ENCODE measurements at places on chromosomes 5 and 9. TPM values are rescaled to one million over a fixed set of nuclear protein-coding genes. Genes with fewer than 3 reads are reported as not detected.
A peak's percentile ranks its signal among the peaks of the same experiment; 100 is the strongest.

RNF183 gene
- 0.44 TPM for total RNA-seq

KCNV2 gene
- not detected for total RNA-seq

TOPORS gene
- 20.7 TPM for total RNA-seq

FRMD3 gene
- 0.73 TPM for total RNA-seq

SUSD3 gene
- 1.2 TPM for total RNA-seq

BAAT gene
- 0.36 TPM for total RNA-seq

ANKDD1B gene
- total RNA-seq: 2.8 TPM

NR5A1 gene
- total RNA-seq: 0.49 TPM

DNA sequence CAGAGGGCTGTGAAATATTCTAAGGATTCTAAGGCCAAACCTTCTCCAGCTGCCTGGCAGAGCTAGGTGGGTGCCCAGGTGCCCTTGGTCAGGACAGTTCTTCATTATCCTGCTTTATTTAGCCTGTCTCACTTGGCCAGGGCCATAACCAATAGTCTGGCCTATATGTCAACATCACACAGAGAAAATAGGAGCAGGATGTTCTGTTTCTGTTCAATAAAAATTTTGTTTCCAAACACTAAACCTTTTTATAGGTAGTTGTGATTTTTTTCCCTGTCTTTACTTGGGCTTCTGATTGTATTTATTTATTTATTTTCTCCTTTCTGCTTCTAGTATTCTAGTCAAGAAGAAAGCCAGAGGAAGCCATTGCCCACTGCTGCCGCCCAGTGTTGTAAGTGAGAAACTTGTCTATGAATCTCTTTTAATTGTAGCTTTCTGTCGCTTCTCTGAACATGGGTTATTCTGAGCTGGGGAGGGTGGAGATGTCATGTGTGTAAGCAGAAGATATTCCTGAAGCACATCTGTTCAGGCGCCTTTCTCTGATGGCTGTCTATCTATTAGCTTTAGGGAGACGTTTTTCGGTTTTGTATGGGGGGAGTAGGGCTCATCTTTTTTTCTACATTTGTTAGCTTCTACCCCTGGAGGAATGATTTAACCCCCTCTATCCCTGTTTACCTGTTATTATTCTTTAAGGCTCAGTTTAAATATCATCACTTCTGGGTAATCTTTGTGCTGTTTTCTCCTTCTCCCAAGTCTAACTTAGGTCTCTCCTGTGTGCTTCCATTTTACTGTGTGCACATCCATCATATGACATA, 97.1 kb downstream of the UNC13B start:
- peak; percentile 29 for DNase-seq

- DNase-seq: no peak
Observed at GRCh38 chr9:134662143-134662876, 20.7 kb downstream of the COL5A1 start.

- DNase-seq: no peak
Observed at GRCh38 chr5:21807953-21808352, 1045.2 kb downstream of the CDH12 start.

DNA sequence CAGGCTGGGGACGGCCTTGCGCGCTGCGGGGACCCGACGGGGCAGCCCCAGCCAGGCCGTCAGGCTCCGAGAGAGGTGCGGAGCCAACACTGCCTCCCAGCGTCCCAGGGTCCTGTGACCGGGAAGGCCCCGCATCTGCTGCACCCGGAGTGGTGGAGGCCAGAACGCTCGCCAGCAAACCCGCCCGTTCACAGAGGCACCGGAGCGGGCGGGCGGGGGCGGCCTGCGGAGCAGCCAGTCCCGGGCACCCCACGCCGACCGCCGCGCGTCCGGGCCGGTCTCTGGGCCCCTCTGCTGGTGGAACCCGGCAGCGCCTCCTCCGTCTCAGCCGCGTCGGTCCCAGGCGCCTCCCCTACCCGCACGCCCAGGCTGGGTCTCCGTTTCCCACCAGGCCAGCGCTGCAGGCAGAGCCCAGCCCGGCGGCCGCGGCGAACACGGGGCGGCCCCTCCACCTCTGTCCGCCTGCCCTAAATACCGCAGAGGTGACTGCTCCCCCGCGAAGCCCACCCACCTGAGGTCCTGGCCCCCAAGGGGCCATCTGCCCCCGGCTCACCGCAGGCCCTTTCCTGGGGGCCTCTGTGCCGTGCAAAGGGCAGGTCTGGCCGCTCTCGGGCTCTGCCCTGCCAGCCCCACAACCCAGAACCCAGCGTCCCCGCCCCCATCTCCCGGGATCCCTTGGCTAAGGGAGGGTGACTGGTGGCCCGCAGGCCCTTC, 15.9 kb downstream of the EXD3 start:
- DNase-seq: peak; percentile 81

GRCh38 chr5:76331126-76331525, 72.0 kb upstream of the IQGAP2 start:
- DNase-seq: no peak

DNA sequence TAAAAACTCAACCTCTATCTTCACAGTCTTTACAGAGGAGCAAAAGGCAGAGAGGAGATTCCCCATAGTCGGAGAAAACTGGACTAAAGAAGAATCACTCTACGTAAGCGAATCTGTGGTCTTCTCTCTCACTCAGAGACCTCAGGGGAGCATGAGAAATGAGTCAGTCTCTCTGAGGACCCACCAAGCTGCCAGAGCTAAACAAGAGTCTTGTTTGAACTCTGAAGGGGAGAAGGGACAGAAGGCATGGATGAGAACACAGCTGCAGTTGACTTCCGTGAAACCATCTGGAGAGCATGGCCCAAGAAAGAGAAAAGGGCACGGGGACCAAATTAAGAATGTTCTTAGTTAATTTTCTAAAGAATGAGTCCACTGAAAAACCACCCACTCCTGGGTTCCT, 12.8 kb upstream of the MAN2A1 start:
- no peak for DNase-seq

DNA sequence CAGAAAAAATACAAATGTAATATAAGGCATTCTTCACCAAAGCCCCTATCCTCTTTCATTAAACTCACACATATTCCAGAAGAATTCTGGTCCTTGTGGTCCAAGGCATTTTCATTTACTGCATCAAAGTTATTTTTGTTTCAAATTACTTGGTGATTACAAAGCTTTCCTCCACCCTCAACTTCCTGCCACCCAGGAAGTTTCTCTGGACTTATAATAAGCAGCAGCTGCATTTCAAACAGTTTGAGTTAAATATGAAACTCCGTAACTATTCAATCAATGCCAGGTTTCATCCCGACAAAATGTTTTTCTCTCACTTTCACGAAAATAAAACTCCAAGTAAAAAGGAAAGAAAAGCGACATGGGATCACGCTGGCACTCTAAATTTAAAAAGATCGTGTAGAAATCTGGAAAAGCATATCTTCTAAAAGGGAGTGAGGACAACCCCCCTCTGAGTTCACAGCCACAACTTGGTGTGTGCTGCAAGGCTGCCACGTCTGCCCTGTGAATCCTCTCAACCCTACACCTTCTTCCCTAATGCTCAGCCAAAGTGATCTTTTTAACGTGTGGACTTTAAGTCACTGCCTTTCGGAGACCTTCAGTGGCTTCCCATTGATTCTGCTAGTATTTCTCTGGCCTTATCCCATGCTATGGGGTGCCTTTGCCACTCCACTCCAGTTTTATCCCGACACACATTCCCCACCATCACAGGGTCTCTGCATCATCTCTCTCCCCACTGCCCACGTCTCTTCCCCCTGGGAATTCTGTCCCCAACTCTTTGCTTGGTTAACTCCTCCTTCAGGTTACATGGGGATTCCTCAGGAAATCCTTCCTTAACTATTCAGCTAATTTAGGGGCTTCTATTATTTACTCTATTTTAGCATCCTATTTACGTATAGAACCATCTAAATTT, 91.1 kb upstream of the CER1 start:
- DNase-seq: no peak

- no peak for DNase-seq
Observed at GRCh38 chr9:13436591-13436990, 157.1 kb upstream of the MPDZ start.

- DNase-seq: no peak
Observed at GRCh38 chr9:20980832-20981455, 50.5 kb downstream of the HACD4 start.

GRCh38 chr9:116891424-116891823, 204.3 kb downstream of the TRIM32 start:
- no peak for DNase-seq

GRCh38 chr5:2381861-2382260, 369.6 kb downstream of the IRX2 start:
- no peak for DNase-seq

DNA sequence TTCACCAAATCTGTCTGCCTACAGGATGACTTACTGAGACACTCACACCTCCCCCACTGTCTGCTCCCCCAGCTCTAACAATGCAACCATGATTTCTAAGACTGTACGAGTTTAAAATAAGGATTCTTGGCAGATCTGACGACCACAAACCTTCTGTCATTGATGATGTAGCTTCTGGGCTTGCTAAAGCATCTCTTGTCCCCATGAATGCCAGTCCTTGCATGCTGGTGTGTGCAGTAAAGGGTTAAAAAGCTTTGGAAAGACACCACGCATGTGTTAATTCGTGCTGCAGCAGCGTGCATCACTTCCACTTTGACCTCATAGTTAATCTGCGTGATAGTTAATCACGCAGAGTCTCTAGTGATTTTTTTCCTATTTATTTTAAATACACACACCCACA, 411 bp upstream of the GABRG2 start:
- no peak for DNase-seq

DNA sequence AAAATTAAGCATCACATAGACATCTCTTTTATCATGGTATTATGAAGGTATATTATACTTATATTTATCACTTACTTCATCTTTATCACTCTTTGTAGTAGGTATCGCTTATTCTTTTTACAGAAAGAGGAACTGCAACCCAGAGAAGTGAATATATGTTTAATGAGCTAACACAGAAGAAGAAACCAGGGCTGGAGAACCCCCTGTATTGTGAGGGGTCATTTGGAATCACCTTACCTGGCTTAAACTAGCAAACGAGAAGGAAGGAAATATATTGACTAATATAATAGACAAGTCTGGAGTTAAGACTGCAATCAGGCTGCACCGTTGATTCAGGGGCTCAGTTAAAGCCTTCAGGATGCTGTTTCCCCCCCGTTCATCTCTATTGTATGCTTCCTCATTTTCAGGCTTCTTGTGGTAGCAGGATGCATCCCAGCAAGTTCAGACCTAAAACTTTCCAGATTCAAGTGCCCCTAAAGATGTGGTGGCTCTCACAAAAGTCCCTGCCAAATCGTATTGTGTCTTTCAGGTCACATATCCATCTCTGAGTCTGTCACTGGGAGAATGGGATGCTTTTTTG, 146.4 kb downstream of the GCNT1 start:
- no peak for DNase-seq

- DNase-seq: no peak
Observed at GRCh38 chr5:83503662-83504061, 32.1 kb downstream of the VCAN start.

DNA sequence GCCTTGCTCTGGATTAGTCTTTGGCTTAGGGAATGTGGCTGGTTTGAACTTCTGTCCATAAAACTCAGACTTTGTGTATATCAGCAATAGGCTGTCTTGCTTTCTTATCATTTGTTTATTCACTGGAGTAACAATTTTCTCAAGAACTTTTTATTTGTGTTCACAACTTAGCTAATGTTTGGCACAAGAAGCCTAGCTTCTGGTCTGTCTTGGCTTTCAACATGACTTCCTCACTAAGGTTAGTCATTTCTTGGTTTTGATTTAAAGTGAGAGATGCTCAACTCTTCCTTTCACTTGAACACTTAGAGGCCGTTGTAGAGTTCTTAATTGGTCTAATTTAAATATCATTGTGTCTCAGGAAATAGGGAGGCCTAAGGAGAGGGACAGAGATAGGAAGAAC, 4.9 kb downstream of the FBXO38 start:
- no peak for DNase-seq

- no peak for DNase-seq
Observed at GRCh38 chr9:92438900-92439526, 14.7 kb upstream of the OMD start.

DNA sequence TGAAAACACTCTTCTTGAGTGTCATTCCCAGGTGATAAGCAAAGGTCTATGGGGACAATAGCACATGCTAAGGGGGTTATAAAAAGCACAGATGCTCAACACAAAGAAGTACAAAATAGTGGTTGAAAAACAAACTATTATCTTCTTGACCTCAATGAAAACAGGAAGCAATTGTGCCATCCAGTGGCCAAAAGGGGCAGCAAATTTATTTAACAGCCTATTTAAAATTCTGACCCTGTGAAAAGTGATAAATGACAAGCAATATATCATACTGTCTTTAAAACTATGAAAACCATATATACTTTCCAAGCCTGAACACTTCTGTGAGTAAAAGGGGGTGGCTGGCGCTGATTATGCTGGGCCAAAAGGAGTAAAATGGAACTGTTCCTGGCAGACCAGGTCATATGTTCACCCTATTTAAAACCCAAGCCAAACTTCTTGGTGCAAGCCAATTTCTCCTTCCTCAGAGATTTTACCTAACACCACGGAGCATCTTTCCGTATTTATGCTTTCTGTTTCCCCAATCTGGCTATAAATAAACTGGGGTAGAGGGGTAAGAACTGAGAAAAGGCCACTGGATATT, 29.7 kb downstream of the TEX10 start:
- no peak for DNase-seq

All from progenitor cell of endocrine pancreas (in vitro differentiated cells).